ENCODE measurements at places on chromosomes 1 and 21.

- no peak for DNase-seq
Measured at GRCh38 chr1:30929944-30930525, 21.5 kb upstream of the SDC3 start.

DNA sequence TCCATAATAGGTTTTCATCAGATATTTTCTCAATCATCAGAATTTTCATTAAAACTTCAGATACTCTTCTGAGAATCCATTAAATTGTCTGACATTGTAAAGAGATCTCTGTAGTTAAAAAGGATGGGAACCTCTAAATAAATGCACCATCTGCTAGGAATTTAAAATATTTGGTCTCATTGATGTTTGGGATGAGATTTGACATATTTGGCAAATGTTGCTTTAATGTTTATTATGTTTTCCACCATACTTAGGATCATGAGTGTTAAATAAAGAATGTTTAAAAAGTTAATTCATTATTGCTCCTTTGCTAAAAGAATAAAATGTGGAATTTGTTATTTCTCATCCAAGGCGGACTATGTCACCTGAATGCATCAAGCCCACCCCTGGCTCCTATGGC lies 85.5 kb upstream of the VANGL1 start:
- DNase-seq, result no peak

DNA sequence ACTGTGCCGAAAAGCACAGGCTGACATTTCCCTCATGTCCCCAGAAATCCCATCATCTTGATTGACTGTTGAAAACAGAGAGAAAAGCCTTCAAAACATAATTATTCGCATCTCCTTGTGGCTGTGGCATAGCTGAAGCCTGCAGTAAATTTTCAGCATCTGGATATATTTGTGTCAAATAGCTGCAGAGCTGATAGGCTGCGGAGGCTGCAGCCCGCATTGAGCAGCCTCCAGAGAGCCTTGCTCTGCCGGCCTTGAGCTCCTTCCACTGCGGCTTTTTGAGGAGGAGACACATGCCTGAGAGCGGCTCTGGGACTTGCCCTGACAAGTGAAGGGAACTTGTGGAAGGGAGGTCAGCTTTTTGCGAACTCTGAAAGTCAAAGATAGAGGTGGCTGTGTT lies 144.7 kb downstream of the RYR2 start:
- no peak for DNase-seq

DNA sequence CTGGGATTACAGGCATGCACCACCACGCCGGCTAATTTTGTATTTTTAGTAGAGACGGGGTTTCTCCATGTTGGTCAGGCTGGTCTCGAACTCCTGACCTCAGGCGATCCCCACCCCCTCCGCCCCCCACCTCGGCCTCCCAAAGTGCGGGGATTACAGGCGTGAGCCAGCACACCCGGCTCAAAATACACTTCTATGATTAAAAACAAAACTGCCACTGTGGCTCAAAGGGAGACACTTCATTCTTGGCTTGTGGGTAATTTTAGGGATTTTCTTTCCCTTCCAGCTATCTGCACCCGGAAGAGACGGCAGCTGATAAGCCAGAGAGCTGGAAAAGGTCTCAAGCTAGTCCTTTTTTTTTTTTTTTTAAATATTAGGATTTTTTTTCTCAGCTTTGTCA lies 24.5 kb downstream of the TMPRSS2 start:
- no peak for DNase-seq

- no peak for DNase-seq
Measured at GRCh38 chr1:110150330-110151174, at the start of gene SLC6A17. SLC6A17 (plus strand) TSS chr1:110150494; CDS start chr1:110166930, 16,436 bp downstream.

- no peak for DNase-seq
Measured at GRCh38 chr1:162908780-162909179, 47.8 kb upstream of the CCDC190 start.

DNA sequence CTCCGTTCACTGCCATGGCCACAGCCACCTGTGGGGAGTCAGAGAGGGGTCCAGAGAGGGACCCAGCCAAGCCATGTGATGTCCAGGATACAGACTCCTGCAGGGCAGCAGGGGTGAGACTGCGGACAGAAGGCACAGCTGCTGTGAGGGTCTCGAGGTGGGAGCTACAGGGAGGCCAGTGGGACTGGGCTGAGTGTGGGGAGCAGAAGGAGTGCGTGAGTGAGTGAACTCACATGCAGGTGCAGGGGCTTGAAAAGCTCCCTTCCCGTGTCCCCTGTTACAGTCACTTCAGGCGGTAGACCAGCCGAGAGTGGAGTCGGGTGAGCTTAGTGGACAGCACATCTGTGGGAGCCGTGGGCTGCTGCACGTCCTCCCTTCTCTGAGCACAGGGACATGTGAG lies 42.4 kb downstream of the S100B start:
- DNase-seq, result no peak

DNA sequence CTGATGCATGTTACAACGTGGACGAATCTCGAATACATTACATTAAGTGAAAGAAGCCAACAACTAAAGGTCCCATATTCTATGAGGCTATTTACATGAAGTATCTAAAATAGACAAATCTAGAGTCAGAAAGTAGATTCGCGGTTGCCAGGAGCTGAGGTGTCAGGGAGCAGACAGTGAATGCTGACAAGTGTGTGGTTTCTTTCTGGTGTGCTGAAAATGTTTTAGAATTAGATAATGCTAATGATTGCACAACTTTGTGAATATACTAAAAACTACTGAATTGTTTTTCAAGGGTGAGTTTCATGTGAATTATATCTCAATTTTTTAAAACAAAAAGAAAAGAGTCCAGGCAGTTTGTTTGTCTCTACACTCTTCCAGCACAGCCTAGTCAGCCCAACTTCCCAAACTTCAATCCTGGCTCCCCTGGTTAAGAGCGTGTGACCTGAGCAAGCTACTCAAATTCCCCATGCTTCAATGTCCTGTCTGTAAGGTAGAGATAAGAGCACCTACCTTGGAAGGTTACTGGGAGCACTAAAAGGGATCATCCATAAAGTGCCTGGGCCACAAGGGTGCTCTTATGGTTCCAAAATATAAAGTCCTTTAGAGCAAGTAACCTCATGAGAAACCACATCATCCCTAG lies 20.9 kb downstream of the HLCS start:
- no peak for DNase-seq

DNA sequence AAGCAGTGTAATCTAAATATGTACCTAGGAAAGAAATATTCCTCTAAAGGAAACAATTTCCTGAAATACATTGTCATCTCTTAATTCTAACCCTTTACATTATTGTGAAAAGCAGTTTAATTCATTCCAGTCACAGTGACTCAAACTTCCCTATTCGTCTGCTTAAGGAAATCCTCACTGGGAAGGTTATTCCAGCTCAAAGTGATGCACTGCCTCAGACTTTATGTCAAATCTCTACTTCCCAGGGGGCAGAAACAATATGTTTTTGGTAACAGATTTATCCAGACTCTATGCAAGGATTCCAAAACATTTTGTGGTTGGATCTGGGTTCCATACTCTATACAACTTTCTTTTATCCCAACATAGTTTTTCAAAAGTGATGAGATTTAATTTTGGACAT lies 145.2 kb downstream of the NTMT2 start:
- no peak for DNase-seq

GRCh38 chr1:195580988-195581387 lies 1027.3 kb downstream of the KCNT2 start:
- DNase-seq, result no peak

GRCh38 chr1:179103999-179104398 lies 22.1 kb downstream of the TOR3A start:
- no peak for DNase-seq

GRCh38 chr1:192830595-192831246 lies 21.9 kb downstream of the RGS2 start:
- no peak for DNase-seq

DNA sequence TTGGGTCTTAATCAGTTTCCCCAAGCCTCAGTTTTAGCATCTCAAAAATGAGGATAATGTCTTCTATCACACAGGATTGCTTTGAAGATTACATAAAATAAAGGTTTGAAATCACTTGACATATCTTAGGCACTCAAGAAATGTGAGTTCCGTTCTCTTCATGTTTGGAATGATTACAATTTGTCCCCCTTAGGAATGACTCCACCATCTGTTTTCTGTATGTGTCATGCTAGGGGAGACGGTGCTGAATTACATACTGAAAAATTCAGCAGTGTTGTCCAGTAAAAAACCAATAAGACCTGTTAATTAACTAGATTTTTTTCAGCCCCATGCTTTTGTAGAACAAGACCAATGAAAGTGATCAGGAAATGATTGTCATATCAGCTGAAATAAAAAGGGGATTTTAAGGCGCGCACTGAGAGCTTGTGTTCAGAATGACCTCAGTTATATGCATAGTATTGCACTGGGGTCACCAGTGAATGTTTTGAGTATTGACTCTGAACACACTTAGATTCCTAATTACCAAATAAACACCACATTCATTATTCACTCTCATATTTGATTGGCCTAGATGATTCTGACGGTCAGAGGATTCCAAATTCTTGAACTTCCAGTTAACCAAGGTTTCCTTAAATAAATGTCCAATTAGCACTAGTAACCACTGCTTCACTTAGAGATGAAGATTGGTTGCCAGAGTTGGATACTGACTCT lies 114.5 kb upstream of the KCNK2 start:
- no peak for DNase-seq

GRCh38 chr1:14945132-14946010 lies 208.2 kb upstream of the TMEM51 start:
- no peak for DNase-seq

GRCh38 chr1:105632342-105633196 lies 1423.9 kb upstream of the PRMT6 start:
- DNase-seq, result no peak

DNA sequence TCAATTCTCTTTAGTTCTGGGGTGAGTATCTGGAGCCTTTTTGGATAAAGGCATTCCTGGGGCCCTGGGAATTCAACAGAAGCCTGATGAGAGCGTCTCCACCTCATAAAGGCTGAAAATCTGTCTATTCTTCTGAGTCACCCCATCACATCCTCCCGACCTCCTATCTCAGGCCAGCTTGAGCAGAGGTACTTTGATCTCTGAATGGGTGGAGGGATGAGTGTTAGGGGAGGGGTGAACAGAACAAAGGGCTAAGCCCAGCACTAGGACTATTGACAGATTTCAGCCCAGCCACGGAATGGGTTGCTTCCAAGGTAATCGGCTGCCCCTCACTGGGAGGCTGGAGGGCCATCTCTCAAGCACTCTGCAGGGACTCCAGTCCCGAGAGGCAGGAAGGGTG lies 2.5 kb upstream of the MYBPH start:
- no peak for DNase-seq

DNA sequence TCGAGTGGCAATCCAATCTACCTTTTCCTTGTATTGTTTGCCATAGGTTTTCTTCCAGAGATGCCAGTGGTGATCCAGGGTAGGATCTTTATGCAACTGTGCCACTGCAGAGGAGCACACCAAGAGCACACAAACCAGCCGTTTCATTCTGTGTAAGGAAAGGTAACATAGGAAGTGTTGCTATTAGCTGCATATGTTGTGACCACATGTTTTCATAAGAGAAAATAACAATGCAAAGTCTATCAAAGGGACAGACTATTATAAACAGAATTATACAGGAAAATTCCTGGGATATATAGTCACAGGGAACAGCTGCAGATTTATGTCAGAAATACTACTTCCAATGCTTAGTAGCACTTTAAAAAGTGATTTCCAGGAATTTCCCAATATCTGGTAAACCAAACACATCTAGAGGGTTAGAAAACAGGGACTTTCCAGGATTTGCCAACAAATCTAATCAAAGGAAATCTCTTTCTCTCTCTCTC lies 919 bp downstream of the CTSS start:
- no peak for DNase-seq

DNA sequence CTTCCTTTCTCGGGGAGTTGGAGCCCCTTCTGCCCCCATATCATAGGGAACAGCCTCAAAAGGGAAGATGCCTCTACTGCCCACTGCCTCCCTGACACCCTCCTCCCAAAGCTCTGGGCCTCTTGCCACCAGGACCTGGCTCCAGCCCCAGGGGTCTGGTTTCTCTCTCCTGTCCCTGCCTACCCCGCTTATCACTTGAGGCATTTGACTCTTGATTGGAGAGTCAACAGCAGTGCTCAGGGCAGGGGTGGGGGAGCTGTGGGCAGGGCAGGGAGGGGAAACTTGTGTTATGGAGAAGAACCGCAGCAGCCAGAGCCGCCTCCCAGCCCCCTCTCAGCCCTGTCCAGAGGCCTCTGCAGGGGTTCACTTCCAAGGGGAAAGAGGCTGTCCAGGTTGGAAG lies 573 bp downstream of the TRIM63 start:
- DNase-seq, result no peak

DNA sequence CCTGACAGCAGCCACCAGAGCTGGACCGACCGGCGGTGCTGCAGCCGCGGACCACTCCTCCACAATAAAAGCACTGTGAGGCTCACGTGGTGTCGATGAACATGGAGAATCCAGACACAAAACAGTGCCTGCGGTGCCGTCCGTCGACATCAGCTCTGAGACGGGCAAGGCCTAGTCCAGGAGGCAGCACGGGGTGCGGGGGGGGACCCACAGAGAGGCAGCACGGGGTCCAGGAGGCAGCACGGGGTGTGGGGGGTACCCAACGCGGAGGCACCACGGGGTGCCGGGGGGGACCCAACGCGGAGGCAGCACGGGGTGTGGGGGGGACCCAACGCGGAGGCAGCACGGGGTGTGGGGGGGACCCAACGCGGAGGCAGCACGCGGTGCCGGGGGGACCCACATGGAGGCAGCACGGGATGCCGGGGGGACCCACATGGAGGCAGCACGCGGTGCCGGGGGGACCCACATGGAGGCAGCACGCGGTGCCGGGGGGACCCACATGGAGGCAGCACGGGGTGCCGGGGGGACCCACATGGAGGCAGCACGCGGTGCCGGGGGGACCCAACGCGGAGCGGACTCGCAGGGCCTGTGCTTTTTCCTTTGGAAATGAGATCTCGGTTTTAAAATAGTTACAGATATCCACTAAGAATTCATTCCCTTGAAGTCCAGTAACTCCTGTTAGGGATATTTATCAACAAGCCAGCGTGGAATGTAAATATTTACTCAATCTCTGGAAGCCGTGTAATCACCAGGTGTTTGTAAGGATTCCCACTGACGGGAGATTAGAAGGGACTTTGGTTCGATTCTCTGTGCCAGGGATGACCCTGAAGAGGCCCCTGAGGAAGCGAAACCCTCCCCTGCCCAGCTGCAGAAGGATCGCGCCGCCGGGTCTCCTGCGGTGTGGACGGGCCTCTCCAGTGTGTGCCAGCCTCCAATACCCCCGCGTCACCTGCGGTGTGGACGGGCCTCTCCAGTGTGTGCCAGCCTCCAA lies 52.1 kb downstream of the COL6A1 start:
- no peak for DNase-seq

GRCh38 chr1:160264795-160265307 lies 2.5 kb upstream of the DCAF8 start:
- DNase-seq, result no peak

GRCh38 chr1:42142894-42143675 lies 10.1 kb upstream of the GUCA2B start:
- no peak for DNase-seq

GRCh38 chr1:66932291-66932690 lies 7.5 kb downstream of the MIER1 start:
- no peak for DNase-seq

Measured in activated T-cell treated with anti-CD3 and anti-CD28 coated beads, Interleukin-2, amount 50 U/mL, for 4 hours (primary cell).